ENCODE measurements at places on chromosomes 2 and 18. TPM values are rescaled to one million over a fixed set of nuclear protein-coding genes. Genes with fewer than 3 reads are reported as not detected.

GPAT2 gene
- 0.55 TPM for total RNA-seq

UBXN2A gene
- 15.4 TPM for total RNA-seq

ME2 gene
- 51.9 TPM for total RNA-seq

OTOS gene
- total RNA-seq, result not detected

ERBB4 gene
- total RNA-seq, result 1.8 TPM

- no peak for DNase-seq
- H3K4me1 ChIP-seq, result no peaks in the 10 kb centered on the region
- H3K27ac ChIP-seq, result no peak overlapping the region
Observed at GRCh38 chr2:238593236-238593635, 166.5 kb downstream of the ASB1 start.

DNA sequence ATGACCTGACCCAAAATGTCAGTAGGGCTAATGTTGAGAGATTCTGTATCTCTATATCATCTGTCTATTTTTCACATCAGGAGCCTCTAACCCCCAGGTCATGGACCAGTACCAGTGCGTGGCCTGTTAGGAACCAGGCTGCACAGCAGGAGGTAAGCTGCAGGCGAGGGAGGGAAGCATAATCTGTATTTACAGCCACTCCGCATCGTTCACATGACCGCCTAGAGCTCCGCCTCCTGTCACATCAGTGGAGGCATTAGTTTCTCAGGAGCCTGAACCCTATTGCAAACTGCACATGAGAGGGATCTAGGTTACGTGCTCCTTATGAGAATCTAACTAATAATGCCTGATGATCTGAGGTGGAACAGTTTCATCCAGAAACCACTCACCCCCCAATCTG, 180.6 kb downstream of the RDH14 start:
- no peak overlapping the region for H3K4me3 ChIP-seq
- DNase-seq, result no peak
- no peaks in the 10 kb centered on the region for H3K36me3 ChIP-seq
- no peak overlapping the region for H3K27ac ChIP-seq
- no peaks in the 10 kb centered on the region for H3K27me3 ChIP-seq
- H3K4me1 ChIP-seq, result no peaks in the 10 kb centered on the region

GRCh38 chr2:109129921-109130722, 1.1 kb downstream of the SH3RF3 start:
- H3K4me1 ChIP-seq, result peaks cover 10% of the 10 kb centered on the region
- H3K36me3 ChIP-seq, result no peaks in the 10 kb centered on the region
- no peak for DNase-seq
- H3K27ac ChIP-seq, result no peak overlapping the region

- peaks cover 11% of the 10 kb centered on the region for H3K4me1 ChIP-seq
- no peak overlapping the region for H3K4me3 ChIP-seq
- H3K36me3 ChIP-seq, result peaks cover 27% of the 10 kb centered on the region
- no peak overlapping the region for H3K27ac ChIP-seq
- H3K27me3 ChIP-seq, result peaks cover 2% of the 10 kb centered on the region
Observed at GRCh38 chr2:215536510-215536909, 100.6 kb upstream of the FN1 start.

DNA sequence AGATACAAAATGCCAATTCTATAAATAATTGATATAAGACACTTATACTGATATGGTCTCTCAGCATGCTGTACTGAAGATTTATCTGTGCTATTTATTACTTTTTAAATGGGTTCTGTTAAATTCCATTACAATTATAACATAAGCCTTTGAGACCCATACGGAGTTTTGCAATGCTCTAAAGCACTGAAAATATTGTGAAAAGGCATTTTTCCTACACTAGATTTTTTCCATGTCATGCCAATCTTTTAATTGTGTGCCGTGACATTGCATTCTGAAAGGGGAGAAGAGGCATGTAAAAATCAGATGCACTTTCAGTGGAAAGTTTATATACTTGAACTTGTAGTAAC, 46.5 kb downstream of the EFEMP1 start:
- H3K27ac ChIP-seq, result no peak overlapping the region
- H3K4me3 ChIP-seq, result no peak overlapping the region
- H3K27me3 ChIP-seq, result no peaks in the 10 kb centered on the region
- H3K4me1 ChIP-seq, result no peaks in the 10 kb centered on the region
- H3K36me3 ChIP-seq, result no peaks in the 10 kb centered on the region

DNA sequence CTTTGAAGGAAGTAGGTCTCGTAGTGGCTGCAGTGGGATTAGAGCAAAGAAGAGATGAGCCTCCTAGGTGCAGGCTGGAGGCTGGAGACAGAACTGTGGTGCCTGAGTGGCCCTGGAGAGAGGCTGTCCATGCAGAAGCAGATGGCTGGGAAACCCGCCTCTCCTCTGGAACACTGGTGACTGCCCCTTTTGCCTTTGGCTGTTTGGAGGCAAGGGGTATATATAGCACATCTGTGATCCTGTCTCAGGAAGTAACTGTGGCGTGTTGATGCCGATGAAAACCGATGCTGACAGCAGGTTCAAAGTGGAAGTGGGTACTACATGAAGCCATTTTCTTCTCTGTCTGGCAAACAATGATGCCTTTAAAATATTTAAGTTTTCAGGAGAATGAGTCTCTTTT, 43.5 kb downstream of the SLC9A2 start:
- no peaks in the 10 kb centered on the region for H3K27me3 ChIP-seq
- no peak overlapping the region for H3K27ac ChIP-seq
- H3K36me3 ChIP-seq, result no peaks in the 10 kb centered on the region
- H3K4me1 ChIP-seq, result peaks cover 4% of the 10 kb centered on the region
- DNase-seq, result no peak
- H3K4me3 ChIP-seq, result no peak overlapping the region

DNA sequence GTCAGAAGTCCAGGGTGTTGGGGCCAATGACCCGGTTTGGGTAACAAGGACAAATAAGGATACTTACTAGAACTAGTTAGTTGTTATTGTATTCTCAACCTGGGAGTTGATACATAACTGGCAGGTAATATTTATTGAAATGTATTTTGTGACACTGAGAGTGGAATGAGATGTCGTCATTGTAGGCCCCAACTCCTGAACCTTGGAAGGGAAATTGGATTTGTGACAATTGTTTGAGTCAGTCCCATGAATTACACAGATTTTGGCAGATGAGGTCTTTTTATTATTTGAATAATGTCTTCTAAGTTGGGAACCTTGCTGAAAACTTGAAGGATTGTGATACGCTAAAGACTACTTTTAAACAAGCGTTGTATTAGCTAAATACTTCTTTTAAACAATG, 5.1 kb downstream of the TIMM21 start:
- H3K4me3 ChIP-seq, result no peak overlapping the region
- peaks cover 33% of the 10 kb centered on the region for H3K36me3 ChIP-seq
- DNase-seq, result no peak
- no peaks in the 10 kb centered on the region for H3K27me3 ChIP-seq
- H3K4me1 ChIP-seq, result peaks cover 24% of the 10 kb centered on the region

- peaks cover 54% of the 10 kb centered on the region for H3K27me3 ChIP-seq
- peak overlapping the region; percentile 72 for H3K4me3 ChIP-seq
- peaks cover 14% of the 10 kb centered on the region for H3K4me1 ChIP-seq
Observed at GRCh38 chr2:184596819-184597411, 1.4 kb upstream of the ZNF804A start.

- peaks cover 34% of the 10 kb centered on the region for H3K36me3 ChIP-seq
- no peaks in the 10 kb centered on the region for H3K27me3 ChIP-seq
- H3K4me3 ChIP-seq, result no peak overlapping the region
- no peak overlapping the region for H3K27ac ChIP-seq
- H3K4me1 ChIP-seq, result no peaks in the 10 kb centered on the region
- DNase-seq, result peak; percentile 16
Observed at GRCh38 chr18:45916302-45916701, 50.8 kb downstream of the EPG5 start.

DNA sequence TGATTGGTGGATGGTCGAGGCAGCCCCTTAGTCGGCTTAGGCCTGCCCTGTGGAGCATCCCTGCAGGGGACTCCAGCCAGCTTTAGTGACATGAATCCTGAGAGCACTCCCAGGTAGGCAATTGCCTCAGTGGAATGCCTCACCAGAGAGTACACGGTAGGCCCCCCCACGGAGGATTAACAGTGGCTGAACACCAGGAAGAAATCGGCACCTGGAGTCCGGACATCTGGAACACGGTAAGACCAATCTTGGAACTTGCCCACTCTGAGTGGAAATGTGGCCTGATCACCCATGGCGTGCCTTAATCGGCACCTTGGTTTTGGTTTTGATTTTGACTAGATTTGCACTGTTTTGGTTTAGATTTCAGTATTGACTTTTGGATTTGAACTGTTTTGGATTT, 326.2 kb upstream of the NCKAP5 start:
- no peak overlapping the region for H3K27ac ChIP-seq
- peaks cover 3% of the 10 kb centered on the region for H3K4me1 ChIP-seq
- H3K27me3 ChIP-seq, result peaks cover 6% of the 10 kb centered on the region

DNA sequence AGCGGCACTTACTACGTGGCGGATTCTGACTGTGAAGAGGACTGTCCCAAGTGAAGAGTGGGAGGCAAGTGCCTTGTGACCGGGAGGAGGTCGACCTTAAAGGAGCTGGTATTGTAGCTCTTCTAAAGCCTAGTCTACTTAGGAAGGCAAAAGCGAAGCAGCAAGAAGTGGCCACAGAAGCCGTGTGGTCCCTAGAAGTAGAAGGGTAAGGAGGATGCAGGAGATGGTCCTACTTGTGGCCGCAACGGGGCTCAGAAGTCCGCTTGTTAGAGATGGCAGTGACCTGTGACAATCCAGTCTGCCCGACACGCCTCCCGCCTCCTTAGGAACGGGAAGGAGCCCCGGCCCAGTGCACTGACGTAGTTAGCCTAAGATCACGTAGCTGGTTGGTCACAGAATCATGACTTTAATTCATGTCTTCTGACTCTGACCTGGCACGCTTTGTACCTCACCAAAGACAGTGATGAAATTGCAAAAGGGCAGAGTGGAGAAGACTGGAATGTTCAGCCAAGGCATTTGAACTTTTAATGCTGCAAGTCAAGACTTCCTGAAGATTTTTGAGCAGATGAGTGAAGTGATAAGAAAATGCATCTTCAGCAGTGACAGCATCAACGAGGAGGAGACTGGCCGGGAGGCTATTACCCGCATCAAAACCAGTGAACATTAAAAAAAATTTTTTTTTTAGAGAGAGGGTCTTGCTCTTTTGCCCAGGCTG, 749 bp upstream of the EIF2AK3 start:
- peaks cover 47% of the 10 kb centered on the region for H3K4me1 ChIP-seq
- H3K4me3 ChIP-seq, result no peak overlapping the region
- no peaks in the 10 kb centered on the region for H3K36me3 ChIP-seq
- no peaks in the 10 kb centered on the region for H3K27me3 ChIP-seq
- DNase-seq, result peak; percentile 81

DNA sequence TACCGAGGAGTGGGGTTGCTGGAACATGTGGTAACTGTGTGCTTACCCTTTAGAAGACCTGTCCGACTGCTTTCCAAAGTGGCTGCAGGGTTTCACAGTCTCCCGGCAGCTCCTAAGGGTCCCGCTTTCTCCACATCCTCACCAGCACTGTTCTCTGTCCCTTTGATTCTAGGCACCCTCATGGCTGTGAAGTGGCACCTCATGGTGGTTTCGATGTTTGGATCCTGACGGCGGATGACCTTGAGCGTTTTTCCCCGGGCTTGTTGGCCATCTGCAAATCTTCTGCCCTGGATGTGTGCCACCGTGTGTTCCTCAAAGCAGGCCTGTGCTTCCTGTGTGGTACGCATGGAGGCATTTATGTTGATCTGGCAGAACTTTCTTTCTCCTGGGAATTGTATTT, 292.5 kb upstream of the HDAC4 start:
- no peak overlapping the region for H3K4me3 ChIP-seq
- no peak for DNase-seq
- peaks cover 27% of the 10 kb centered on the region for H3K4me1 ChIP-seq
- no peaks in the 10 kb centered on the region for H3K27me3 ChIP-seq
- no peaks in the 10 kb centered on the region for H3K36me3 ChIP-seq

GRCh38 chr2:143988082-143988481, 531.8 kb downstream of the ZEB2 start:
- no peaks in the 10 kb centered on the region for H3K4me1 ChIP-seq
- no peak overlapping the region for H3K4me3 ChIP-seq
- H3K27me3 ChIP-seq, result no peaks in the 10 kb centered on the region
- peaks cover 16% of the 10 kb centered on the region for H3K36me3 ChIP-seq

DNA sequence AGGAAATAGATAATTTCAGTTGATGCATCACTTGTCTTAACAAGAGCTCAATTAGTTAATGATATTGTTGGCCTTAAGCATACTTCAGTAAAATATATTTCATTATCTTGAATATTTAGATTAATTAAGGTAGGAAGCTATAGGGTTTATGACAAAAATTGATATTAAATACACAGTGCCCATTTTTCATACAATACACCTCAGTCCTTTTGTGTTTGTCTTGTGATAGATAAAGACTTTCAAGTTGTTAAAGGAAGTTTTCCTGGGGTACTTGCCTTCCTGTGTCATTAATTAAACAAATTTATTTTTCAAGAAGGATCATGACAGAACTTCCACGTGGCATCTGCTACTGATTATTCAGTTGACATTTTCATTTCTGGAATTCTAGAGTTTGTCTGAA, 420.5 kb downstream of the MTX2 start:
- H3K4me1 ChIP-seq, result no peaks in the 10 kb centered on the region
- no peaks in the 10 kb centered on the region for H3K36me3 ChIP-seq
- H3K4me3 ChIP-seq, result no peak overlapping the region
- H3K27ac ChIP-seq, result no peak overlapping the region

DNA sequence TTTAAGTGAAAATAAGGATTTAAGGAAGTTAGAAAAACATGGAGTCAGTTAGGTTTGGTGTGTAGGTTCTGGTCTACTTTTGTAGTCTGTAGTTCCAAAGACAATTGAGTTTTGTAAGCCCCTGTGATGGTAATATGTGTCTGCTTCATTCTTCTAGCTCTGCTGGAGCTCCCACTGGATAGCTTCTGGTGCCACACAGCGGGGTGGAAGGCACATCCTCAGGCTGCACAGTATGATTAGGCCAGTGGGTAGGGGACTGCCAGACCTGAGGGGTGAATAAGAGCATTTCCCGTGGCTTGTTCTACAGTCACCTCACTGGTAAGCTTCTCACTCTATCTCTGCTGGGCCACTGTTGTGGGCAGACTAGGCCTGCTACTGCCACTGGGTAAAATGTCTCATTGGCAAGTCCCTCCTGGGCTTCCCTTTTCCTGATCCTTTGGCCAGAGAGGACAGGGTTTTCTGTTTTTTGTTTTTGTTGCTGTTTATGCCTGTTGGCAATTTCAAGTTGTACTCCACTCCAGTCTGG, 44.5 kb downstream of the TMEM131 start:
- no peak overlapping the region for H3K27ac ChIP-seq
- peaks cover 5% of the 10 kb centered on the region for H3K36me3 ChIP-seq
- DNase-seq, result no peak
- H3K4me1 ChIP-seq, result peaks cover 19% of the 10 kb centered on the region
- H3K4me3 ChIP-seq, result no peak overlapping the region
- H3K27me3 ChIP-seq, result no peaks in the 10 kb centered on the region

- H3K27me3 ChIP-seq, result peaks cover 70% of the 10 kb centered on the region
- peaks cover 2% of the 10 kb centered on the region for H3K36me3 ChIP-seq
- H3K4me3 ChIP-seq, result no peak overlapping the region
- no peaks in the 10 kb centered on the region for H3K4me1 ChIP-seq
- DNase-seq, result no peak
Observed at GRCh38 chr2:113061241-113061640, 2.2 kb downstream of the IL36RN start.

GRCh38 chr2:123153041-123153440, 872.0 kb upstream of the CNTNAP5 start:
- H3K4me3 ChIP-seq, result no peak overlapping the region
- no peak for DNase-seq
- H3K27ac ChIP-seq, result no peak overlapping the region
- H3K4me1 ChIP-seq, result no peaks in the 10 kb centered on the region

- no peaks in the 10 kb centered on the region for H3K36me3 ChIP-seq
- no peaks in the 10 kb centered on the region for H3K27me3 ChIP-seq
- H3K4me1 ChIP-seq, result no peaks in the 10 kb centered on the region
Observed at GRCh38 chr18:26397019-26397418, 151.3 kb downstream of the KCTD1 start.
